ENCODE measurements at places on chromosomes 2 and 18. TPM values are rescaled to one million over a fixed set of nuclear protein-coding genes. Genes with fewer than 3 reads are reported as not detected.

DNA sequence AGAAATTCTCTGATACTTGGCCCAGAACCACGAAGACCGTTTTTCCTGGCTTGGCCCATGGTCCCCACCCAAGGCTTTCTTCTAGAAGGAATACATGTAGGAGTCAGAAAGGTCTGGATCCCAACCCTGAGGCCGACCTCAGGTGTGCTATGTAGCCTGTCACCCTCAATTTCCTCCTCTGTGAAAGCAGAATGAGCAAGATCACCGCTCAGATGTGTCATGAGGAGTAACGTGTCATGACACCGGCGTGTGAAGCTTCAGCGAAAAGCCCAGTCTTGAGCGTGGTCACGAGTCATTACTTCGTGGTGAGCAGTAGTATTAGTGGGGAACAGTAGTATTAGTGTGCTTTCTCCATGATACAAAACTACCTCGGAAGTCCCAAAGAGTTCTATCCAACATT is 103.4 kb downstream of the ALPK2 start:
- H3K27ac ChIP-seq, result no peak overlapping the region
- no peaks in the 10 kb centered on the region for H3K4me1 ChIP-seq
- H3K4me3 ChIP-seq, result no peak overlapping the region
- ATAC-seq, result peak; percentile 84
- no peaks in the 10 kb centered on the region for H3K27me3 ChIP-seq

DNA sequence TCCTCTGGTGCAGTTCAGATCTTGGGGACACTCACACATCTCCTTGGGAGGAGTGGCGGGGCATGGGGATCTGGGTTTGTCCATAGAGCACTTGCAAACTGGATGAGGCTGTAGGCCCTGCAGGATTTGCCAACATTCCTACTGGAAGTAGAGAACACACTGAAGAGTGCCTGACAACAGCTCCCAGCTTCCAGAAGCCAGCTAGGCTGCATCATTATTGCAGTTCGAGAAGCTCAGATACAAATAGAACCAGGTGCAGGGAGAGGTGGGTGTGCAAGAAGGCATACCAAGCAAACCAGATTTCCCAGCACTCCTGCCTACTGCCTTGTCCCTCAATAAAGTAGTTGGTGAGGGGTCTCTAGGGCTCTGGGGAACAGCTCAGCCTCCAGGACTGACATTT is 52.5 kb downstream of the RHOB start:
- no peak overlapping the region for H3K27ac ChIP-seq
- ATAC-seq, result no peak
- no peak overlapping the region for H3K4me3 ChIP-seq
- H3K27me3 ChIP-seq, result peaks cover 13% of the 10 kb centered on the region

- no peak for ATAC-seq
- H3K36me3 ChIP-seq, result no peaks in the 10 kb centered on the region
- H3K27me3 ChIP-seq, result peaks cover 5% of the 10 kb centered on the region
Observed at GRCh38 chr2:120862201-120863060, 126.8 kb downstream of the GLI2 start.

- H3K36me3 ChIP-seq, result no peaks in the 10 kb centered on the region
- ATAC-seq, result no peak
- no peak overlapping the region for H3K4me3 ChIP-seq
- no peak overlapping the region for H3K27ac ChIP-seq
- peaks cover 9% of the 10 kb centered on the region for H3K4me1 ChIP-seq
Observed at GRCh38 chr18:44885507-44885906, 204.8 kb downstream of the SETBP1 start.

The HK2 gene
- total RNA-seq, result 73.8 TPM

The NEU2 gene
- not detected for total RNA-seq

GRCh38 chr2:200383380-200384110 is 77.1 kb downstream of the SPATS2L start:
- H3K27ac ChIP-seq, result no peak overlapping the region
- peaks cover 6% of the 10 kb centered on the region for H3K4me1 ChIP-seq
- H3K4me3 ChIP-seq, result no peak overlapping the region
- H3K36me3 ChIP-seq, result no peaks in the 10 kb centered on the region

The SERPINB4 gene
- total RNA-seq, result not detected

The UCN gene
- 1.7 TPM for total RNA-seq

The NGEF gene
- 1.0 TPM for total RNA-seq

The TNS1 gene
- 4.4 TPM for total RNA-seq

The LCT gene
- total RNA-seq, result 1.0 TPM

DNA sequence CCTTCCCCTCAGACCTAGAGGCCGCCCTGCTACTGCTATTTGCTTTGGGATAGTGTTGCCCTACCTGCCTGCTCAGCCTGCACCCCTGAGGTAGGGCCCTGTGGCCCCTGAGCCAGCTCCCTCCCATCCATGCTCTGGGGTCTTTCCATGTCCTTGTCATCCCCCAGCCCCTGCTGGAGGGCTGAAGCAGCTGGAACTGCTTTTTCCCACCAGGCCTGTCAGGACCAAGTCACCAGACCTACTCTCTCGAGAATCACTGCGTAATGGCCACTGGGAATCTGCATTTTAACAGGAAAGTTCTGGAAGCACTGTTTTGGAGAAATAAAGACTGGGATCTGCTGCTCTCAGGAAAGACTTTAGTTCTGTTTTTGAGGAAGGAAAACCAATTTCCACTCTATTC is 20.2 kb upstream of the SLC35F6 start:
- H3K36me3 ChIP-seq, result no peaks in the 10 kb centered on the region
- H3K27me3 ChIP-seq, result no peaks in the 10 kb centered on the region
- no peaks in the 10 kb centered on the region for H3K4me1 ChIP-seq
- H3K4me3 ChIP-seq, result no peak overlapping the region

GRCh38 chr2:221571551-221572218 is 419 bp downstream of the EPHA4 start:
- peak overlapping the region; percentile 83 for H3K27ac ChIP-seq
- peak; percentile 11 for ATAC-seq
- peak overlapping the region; percentile 97 for H3K4me3 ChIP-seq
- peaks cover 34% of the 10 kb centered on the region for H3K36me3 ChIP-seq

- H3K27me3 ChIP-seq, result no peaks in the 10 kb centered on the region
- H3K4me3 ChIP-seq, result no peak overlapping the region
- no peak overlapping the region for H3K27ac ChIP-seq
- no peaks in the 10 kb centered on the region for H3K36me3 ChIP-seq
Observed at GRCh38 chr18:42743373-42744138, 371.9 kb downstream of the RIT2 start.

- H3K4me3 ChIP-seq, result peak overlapping the region; percentile 98
- peaks cover 26% of the 10 kb centered on the region for H3K36me3 ChIP-seq
- ATAC-seq, result no peak
- peaks cover 11% of the 10 kb centered on the region for H3K4me1 ChIP-seq
Observed at GRCh38 chr2:201452922-201453643, 1.5 kb downstream of the STRADB start.

The SPRED2 gene
- 5.6 TPM for total RNA-seq

DNA sequence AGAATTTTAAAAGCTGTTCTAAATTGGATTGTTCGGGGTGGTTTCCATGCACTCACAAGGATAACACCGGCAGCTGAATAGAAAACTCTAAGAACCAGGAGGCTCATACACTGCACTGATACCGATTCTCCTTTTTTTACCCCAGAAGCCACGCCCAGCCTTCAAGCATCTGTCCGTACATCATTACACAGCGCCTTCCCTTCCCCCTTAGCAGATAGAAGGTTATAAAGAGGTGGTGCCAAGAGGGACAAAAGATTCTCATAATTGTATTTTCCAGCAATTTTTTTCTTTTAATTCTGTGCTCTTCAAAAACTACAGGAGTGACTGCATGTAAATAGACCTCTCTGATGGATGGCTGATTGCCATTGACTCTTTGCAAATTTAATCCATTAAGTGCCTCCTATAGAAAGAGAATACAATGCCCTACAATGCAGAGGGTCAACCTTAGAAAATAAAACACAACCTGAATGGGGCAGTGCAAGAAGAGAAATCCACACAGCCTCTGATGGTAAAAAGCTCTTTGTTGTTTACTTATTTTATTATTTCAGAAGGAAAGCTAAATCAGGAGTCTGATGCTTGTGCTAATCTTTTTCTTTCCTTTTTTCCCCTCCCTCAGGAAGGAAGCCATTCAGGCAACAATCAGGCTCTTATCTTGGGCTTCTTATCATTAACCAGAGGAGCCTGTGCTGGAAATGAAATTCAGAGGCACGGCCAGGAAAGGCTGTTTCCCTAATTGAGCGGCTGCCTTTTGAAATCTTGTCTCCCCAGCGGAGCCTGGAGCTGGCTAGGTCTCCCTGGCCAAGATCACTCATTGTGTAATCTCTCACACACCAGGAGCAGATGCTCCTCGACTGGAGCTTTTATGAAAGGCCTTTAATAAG is 198.9 kb upstream of the NABP1 start:
- H3K27ac ChIP-seq, result no peak overlapping the region
- H3K36me3 ChIP-seq, result no peaks in the 10 kb centered on the region
- H3K4me3 ChIP-seq, result no peak overlapping the region

GRCh38 chr2:178108176-178108575 is 4.1 kb upstream of the RBM45 start:
- no peak overlapping the region for H3K4me3 ChIP-seq
- peaks cover 7% of the 10 kb centered on the region for H3K4me1 ChIP-seq
- H3K36me3 ChIP-seq, result no peaks in the 10 kb centered on the region
- H3K27me3 ChIP-seq, result no peaks in the 10 kb centered on the region

DNA sequence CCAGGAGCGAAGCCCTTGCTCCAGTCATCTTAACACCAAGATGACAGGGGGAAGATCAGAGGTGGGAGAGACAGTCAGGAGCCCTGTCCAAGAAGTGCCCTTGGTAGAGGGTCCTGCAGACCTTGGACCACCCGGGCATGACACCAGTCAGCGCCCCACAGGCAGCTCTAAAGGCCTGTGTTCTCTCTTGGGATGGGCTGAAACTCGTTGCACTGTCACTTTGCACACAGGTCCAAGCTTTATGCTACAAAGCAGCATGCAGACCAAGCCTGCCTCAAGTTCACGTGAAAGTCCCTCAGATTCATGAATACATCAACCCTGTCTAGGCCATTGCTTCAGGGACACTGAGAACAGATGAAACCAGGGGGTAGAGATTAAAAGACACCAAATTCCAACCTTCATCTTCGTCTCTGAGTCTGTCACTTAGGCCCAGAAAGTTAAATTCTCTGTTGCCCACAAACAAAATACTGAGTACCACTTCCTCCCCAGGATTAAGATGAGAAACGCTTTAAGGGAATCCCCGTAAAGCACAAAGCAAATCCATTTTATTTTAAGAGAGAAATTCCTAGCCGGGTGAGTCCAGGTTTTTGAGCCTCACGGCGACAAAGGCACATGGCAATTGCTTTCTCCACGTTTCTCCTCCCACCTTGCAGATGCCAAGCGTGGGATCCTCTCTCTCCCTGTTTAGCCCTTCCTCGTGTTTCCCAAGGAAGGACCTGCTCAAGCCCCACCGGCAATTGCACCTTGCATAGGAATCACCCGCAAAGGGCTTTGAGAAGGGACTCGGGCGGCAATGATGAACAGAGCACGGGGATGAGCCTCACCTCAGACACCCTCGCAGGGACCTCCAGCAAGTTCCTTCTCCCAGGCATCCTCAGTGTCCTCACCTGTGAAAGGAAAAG is 75.0 kb upstream of the ID2 start:
- H3K27me3 ChIP-seq, result no peaks in the 10 kb centered on the region
- H3K36me3 ChIP-seq, result no peaks in the 10 kb centered on the region
- H3K4me3 ChIP-seq, result peak overlapping the region; percentile 35

- H3K27ac ChIP-seq, result no peak overlapping the region
- no peak for ATAC-seq
- peak overlapping the region; percentile 10 for H3K4me3 ChIP-seq
Observed at GRCh38 chr2:176138526-176138922, 9.0 kb downstream of the HOXD8 start.

The VWC2L gene
- total RNA-seq, result not detected

DNA sequence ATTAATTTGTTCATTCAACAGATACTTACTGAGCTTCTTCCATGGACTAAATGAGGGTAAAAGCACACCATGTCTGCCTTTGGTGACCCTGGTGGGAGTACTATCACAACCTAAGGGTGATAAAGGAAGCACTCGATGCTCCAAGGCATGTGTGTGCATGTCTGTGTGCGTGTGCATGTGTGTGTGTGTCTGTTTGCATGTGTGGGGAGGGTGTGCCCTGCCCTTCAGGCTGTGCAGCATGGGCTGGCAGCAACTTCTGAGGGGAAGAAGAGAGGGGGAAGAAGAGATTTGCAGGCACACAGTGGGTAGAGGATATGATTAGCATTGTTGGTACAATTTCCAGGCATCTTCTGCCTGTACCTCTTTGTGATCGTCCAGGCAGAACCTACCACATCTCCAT is 121.6 kb downstream of the ACOXL start:
- peaks cover 36% of the 10 kb centered on the region for H3K4me1 ChIP-seq
- ATAC-seq, result no peak
- H3K27me3 ChIP-seq, result peaks cover 10% of the 10 kb centered on the region
- no peak overlapping the region for H3K4me3 ChIP-seq

The TMEM150A gene
- total RNA-seq, result 3.3 TPM

The FBXO41 gene
- 36.3 TPM for total RNA-seq

- ATAC-seq, result no peak
- H3K27ac ChIP-seq, result no peak overlapping the region
- H3K4me3 ChIP-seq, result peak overlapping the region; percentile 51
- H3K36me3 ChIP-seq, result no peaks in the 10 kb centered on the region
- no peaks in the 10 kb centered on the region for H3K4me1 ChIP-seq
- H3K27me3 ChIP-seq, result peaks cover 55% of the 10 kb centered on the region
Observed at GRCh38 chr2:236166796-236167296, 1.3 kb downstream of the GBX2 start.

GRCh38 chr2:102139851-102140250 is 2.7 kb upstream of the IL1R1 start:
- peaks cover 71% of the 10 kb centered on the region for H3K36me3 ChIP-seq
- H3K4me1 ChIP-seq, result peaks cover 36% of the 10 kb centered on the region
- H3K4me3 ChIP-seq, result peak overlapping the region; percentile 92
- ATAC-seq, result no peak

GRCh38 chr2:241720099-241720498 is 14.3 kb upstream of the D2HGDH start:
- no peak overlapping the region for H3K27ac ChIP-seq
- no peak overlapping the region for H3K4me3 ChIP-seq
- no peaks in the 10 kb centered on the region for H3K4me1 ChIP-seq
- H3K27me3 ChIP-seq, result no peaks in the 10 kb centered on the region

The FAM110C gene
- total RNA-seq, result 23.6 TPM

The CLEC4F gene
- total RNA-seq, result not detected

GRCh38 chr2:205771666-205772065 is 89.4 kb downstream of the NRP2 start:
- no peak for ATAC-seq
- H3K4me1 ChIP-seq, result no peaks in the 10 kb centered on the region
- peaks cover 50% of the 10 kb centered on the region for H3K27me3 ChIP-seq
- H3K27ac ChIP-seq, result no peak overlapping the region

DNA sequence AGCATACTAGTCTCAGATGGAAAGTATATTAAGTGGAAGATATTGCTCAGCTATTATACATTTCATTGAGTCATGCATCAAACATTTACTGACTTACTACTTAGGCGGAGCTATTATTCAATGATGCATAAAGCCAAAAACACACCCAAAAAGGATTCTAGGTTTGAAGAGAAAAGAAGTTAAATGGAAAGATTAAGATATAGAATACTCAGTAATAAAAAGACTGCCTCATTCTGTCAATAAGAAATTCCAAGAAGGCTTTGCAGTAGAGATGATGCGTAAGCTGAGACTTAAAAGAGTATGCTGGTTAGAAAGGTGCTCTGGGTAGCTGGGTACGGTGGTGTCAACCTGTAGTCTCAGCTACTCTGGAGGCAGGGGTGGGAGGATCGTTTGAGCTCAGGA is 27.6 kb downstream of the STK17B start:
- ATAC-seq, result peak; percentile 72
- H3K27me3 ChIP-seq, result no peaks in the 10 kb centered on the region
- peaks cover 100% of the 10 kb centered on the region for H3K36me3 ChIP-seq
- H3K4me3 ChIP-seq, result peak overlapping the region; percentile 63
- H3K27ac ChIP-seq, result peak overlapping the region; percentile 86

- no peak overlapping the region for H3K27ac ChIP-seq
- no peak overlapping the region for H3K4me3 ChIP-seq
- ATAC-seq, result no peak
- H3K27me3 ChIP-seq, result peaks cover 8% of the 10 kb centered on the region
- H3K4me1 ChIP-seq, result peaks cover 9% of the 10 kb centered on the region
Observed at GRCh38 chr2:157631861-157632260, 3.2 kb upstream of the ACVR1C start.
